ENCODE measurements at places on chromosomes 3 and 15.
A peak's percentile ranks its signal among the peaks of the same experiment; 100 is the strongest.

- DNase-seq = no peak
Observed at GRCh38 chr3:141345528-141345927, 22.8 kb upstream of the ZBTB38 start.

GRCh38 chr15:81492331-81492968 is 118.4 kb upstream of the TMC3 start:
- DNase-seq = no peak

- DNase-seq = no peak
Observed at GRCh38 chr3:112384769-112385168, 51.8 kb downstream of the CD200 start.

GRCh38 chr3:32613183-32613582 is 42.5 kb upstream of the DYNC1LI1 start:
- no peak for DNase-seq

GRCh38 chr3:139746481-139746880 is 68.7 kb upstream of the NMNAT3 start:
- DNase-seq = peak; percentile 75

GRCh38 chr15:25947323-25948314 is 84.5 kb upstream of the ATP10A start:
- DNase-seq = no peak

GRCh38 chr15:90530250-90531051 is 728 bp downstream of the CRTC3 start:
- peak; percentile 51 for DNase-seq

- no peak for DNase-seq
Observed at GRCh38 chr3:121529308-121529707, 16.5 kb downstream of the POLQ start.

GRCh38 chr15:73329501-73330200 is 39.1 kb downstream of the HCN4 start:
- DNase-seq = no peak

- no peak for DNase-seq
Observed at GRCh38 chr3:184872200-184872599, 60.2 kb downstream of the VPS8 start.

DNA sequence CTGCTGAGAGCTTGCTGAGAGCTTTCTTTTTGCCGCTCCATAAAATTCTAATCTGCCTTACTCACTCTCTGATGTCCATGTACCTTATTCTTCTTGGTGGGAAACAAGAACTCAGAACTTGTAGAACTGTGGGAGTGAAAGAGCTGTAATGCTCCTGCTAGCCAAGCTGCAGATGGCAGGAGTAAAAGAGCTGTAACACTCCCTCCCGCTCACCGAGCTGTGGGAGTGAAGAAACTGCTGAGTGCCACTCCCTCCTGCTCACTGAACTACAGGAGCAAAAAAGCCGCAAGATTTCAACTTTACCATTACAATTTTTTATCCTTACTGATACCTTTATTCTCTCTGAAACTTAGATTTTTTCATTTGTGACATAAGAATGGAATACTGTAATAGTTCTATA is 199.1 kb downstream of the SI start:
- no peak for DNase-seq

- no peak for DNase-seq
Observed at GRCh38 chr15:51396921-51397320, 55.5 kb downstream of the GLDN start.

DNA sequence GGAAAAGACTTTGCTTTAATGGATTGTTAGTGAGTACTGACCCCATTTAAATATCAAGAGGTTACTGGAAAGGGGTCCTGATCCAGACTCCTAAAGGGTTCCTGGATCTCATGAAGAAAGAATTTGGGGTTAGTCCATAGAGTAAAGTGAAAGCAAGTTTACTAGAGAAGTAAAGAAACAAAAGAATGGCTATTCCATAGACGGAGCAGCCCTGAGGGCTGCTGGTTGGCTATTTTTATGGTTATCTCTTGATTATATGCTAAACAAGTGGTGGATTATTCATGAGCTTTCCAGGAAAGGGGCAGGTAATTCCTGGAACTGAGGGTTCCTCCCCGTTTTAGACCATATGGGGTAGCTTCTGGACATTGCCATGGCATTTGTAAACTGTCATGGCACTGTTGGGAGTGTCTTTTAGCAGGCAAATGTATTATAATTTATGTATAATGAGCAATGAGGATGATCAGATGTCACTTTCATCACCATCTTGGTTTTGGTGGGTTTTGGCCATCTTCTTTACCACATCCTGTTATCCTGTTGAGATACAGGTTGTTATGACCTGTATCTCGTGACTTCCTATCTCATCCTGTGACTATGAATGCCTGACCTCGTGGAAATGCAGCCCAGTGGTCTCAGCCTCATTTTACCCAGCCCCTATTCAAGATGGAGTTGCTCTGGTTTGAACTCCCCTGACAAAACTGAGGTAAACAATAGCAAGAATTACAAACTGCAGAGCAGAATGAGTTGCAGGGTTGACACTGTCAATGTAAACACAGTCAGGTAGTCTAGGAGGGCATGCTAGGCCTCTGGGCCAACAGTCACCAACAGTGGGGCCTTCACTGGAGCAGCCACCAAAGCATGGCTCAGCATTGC is 10.3 kb upstream of the GPR160 start:
- DNase-seq = no peak

- no peak for DNase-seq
Observed at GRCh38 chr3:108603691-108604090, 14.2 kb downstream of the DZIP3 start.

- DNase-seq = no peak
Observed at GRCh38 chr3:106183762-106184391, 315.1 kb upstream of the CBLB start.

GRCh38 chr3:111666041-111666735 is 71.0 kb upstream of the ZBED2 start:
- no peak for DNase-seq

DNA sequence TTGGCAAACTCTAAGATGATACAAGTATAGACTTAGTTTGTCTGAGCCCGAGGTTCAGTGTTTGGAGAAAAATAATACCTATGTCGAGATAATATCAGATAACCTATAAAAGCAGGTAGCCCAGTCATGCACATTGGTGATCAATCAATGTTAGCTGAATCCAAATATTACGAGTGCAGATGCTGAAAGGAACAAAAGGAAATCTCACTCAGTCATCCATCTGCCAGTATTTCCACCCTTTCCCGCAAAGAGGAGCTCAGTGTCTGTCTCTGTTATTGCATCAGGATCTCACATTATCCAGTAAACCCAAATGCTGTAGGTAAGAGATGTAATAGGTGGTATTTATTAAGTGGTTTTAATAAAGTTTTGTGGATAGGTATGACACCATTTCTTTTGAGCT is 251.2 kb upstream of the CTDSPL start:
- no peak for DNase-seq

DNA sequence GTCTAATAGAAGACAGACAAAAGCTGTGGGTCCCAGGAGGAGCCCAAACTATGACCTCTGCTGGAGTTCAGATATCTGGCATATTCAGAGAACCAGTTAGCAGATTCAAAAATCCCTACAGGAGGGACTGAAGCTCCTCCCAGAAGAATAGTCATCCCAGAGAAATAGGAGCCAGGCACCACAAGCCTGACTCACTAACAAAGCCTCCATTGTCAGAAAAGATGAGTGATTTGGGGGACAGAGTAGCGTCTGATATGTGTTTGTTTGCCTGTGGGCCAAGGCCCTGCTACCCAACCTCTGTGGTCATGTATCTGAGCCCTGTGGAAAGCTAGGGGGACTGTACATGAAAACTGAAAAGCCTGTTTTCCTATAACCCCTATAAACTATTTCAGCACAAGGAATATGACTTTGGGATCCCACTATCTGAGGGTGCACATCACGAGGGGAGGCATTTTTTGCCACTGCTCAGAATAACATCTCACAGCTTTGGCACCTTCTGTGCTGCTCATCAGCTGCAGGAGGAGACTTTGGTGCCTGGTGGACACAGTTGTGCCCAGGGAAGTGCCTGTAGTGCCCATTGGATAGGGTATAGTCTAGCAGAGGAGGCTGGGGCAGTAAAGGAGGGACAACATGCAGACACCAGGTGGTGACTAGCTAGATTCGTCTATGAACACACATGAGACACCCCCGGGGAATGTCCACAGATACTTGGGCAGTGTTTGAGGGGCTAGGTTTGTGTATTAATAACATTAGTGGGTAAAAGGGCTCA is 9.7 kb upstream of the LARP6 start:
- DNase-seq = no peak

- DNase-seq = no peak
Observed at GRCh38 chr3:37816271-37816670, 45.4 kb upstream of the CTDSPL start.

DNA sequence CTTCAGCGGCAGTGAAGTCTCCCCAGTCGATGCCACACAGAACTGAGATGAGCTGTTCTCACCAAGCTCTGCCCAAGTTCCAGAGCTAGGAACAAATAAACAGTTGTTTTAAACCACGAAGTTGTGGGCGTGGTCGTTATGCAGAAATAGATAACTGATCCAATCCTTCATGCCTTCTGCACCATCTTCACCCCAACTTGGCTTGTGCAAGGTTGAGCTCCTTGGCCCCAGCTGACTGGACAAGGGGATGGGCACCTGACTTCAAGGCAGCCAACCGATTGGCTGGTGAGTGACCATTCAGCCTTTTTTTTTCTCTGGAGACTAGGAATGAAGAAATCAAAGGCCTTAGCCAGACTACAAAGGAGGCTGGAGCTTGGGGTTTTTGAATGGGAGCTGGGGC is 23.9 kb downstream of the LINGO1 start:
- no peak for DNase-seq

- no peak for DNase-seq
Observed at GRCh38 chr15:42070976-42071350, 23.4 kb downstream of the PLA2G4D start.

DNA sequence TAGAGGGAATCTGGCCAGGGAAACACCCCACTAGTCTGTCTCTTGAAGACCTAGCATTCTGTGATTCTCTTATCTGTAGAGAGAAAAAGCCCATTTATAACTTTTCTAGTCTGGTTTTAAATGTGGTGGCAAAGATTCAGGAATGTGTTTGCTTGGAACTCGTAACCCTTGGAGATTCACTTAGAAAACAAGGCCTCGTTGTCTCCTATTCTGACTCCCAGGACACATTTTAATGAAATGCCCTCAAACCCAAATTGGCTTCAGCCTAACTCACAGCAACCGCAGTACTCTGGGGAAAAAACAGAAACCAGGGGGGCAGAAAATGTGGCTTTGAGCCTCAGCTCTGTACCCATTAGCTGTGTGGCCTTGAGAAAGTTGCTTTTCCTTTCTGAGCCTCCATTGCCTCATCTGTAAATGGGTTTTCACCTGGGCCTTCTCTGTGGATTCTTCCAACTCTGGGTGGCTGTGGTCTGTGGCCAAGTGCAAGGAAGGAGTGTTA is 36.5 kb downstream of the RPLP1 start:
- DNase-seq = no peak

DNA sequence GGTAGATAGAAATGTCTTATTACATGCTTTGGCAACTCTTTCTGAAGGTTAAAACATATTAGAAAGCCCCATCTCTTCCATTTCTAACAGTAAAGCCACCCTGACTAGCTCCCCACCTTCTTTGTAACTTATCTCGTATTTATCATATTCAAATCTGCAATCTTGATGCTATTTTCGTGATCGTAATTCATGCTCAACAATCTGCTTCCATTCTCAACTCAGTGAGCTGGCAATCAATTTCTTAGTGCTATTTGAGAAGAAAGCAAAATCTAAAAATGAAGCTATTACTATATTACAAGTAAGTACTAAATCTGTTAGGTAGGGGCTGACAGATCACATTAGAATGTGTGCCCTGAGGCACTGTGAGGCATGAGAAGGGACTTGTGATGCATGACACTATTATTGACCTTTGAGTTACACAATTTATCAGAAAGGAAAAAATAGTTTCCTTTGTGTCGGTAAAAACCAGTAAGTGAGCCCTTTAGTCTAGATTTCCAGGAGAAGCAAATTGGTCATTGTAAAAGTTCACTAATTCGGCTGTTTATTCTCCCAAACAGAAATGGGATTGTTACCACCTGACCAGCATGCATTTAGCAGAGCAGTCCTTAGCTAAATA is 379.7 kb upstream of the CNTN6 start:
- DNase-seq = no peak

GRCh38 chr3:104676241-104676640 is 690.5 kb upstream of the ALCAM start:
- DNase-seq = no peak

DNA sequence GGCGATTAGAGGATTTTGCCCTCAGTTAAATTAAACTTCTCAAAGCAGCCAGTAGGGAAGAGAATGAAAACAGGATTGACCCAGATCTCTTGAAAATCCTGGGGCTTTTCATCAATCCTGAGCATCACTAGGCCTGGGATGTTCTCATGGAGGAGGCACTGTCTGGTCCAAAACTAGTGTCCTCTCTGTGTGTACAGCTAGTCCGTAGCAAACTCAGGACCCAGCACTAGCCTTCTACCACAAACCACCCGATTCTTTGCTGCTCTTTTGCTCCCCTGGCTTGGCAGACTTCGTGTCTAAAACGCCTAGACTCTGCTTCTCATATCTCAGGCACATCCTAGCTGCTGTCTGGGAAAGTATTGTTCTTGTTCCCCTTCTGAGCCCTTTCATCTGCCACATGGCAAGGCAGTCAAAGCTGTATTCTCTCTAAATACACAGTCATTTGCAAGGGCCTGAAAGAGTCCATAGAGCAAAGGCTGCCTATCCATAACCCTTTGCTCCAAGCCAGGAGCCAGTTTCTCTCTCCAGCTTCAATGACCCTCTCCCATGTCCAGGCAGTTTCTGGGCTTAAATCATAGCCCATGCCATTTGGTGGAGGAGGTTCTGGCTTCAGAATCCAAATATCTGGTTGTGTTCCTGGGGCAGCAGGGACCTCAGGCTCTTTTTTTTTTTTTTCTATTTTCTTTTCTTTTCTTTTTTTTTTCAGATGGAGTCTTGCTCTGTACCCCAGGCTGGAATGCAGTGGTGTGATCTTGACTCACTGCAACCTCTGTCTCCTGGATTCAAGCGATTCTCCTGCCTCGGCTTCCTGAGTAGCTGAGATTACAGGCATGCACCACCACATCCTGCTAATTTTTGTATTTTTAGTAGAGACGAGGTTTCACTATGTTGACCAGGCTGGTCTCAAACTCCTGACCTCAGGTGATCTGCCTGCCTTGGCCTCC is 52.4 kb downstream of the CDC25A start:
- no peak for DNase-seq

DNA sequence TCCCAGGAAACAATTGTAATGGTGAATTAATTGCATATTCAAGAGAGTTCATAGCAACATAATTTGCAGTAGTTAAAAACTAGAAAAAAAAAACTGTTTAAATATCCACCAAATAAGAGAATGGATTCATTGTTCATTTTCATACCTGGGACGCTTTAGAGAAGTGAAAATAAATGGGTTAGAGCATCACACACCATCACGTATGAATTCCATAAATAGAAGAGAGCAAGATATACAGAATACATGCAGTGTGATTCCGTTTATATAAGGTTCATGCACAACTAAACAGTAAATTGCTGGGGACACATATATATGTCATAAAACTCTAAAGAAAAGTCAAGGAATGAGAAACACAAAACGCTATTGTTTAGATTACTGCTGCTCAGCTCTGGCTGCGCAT is 577.0 kb upstream of the KCNMB2 start:
- DNase-seq = no peak

DNA sequence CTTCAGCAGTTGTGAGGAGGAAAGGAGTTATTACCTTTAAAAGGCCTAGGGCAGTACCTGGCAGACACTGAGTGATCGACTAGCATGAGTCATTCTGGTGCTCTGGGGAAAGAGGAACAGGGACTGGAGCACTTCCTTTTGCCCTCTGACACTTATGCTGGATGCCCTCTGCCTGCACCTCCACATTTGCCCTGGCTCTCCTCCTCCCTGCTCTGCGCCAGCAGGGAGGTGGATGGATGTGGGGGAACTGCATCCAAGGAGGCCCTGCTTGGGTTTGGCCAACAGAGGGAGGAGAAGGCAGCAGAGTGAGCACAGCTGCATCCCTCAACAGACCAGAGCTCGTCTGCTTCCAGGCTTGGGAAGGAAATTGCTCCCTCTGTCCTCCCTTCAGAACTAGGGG is 75.0 kb downstream of the SEMA5B start:
- no peak for DNase-seq

Measured in BE2C (cell line).